ENCODE measurements at places on chromosomes 16 and 17. TPM values are rescaled to one million over a fixed set of nuclear protein-coding genes. Genes with fewer than 3 reads are reported as not detected.
A peak's percentile ranks its signal among the peaks of the same experiment; 100 is the strongest.

DNA sequence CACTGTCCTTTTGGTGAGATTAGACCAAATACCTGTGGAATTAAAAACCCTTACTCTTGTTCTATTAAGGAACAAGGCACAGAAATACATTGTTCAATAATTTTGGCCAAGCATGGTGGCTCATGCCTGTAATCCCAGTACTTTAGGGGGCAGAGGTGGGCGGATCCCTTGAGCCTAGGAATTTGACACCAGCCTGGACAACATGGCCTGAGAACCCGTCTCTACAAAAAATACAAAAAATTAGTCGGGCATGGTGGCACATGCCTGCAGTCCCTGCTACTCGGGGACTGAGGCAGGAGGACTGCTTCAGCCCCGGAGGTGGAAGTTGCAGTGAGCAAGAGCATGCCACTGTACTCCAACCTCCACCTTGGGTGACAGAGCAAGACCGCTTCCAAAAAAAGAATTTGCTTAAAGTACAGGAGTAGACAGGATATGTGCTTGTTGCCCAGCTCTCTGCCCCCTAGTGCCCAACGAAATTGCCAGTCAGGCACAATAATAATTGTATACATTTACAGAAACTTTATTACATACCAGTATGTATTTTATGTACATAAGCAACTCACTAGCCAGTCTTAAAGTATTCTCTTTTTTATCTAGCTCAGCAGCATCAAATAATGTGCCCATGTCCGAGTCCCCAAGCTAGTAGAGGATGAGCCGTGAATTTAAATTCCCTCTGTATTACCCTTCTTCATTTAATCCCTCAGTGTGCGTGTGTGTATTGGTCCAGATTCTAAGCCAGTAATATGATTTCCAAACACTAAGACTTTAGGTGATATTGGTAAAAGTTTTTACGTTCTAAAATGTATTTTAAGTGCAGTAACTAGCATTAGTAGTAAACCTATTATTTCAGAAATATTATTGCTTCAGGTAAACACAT is 1.4 kb downstream of the THUMPD1 start:
- peak overlapping the region; percentile 98 for H3K27ac ChIP-seq
- H3K36me3 ChIP-seq, result no peaks in the 10 kb centered on the region
- peaks cover 37% of the 10 kb centered on the region for H3K4me1 ChIP-seq
- DNase-seq, result no peak
- no peaks in the 10 kb centered on the region for H3K27me3 ChIP-seq
- peak overlapping the region; percentile 98 for H3K4me3 ChIP-seq

DNA sequence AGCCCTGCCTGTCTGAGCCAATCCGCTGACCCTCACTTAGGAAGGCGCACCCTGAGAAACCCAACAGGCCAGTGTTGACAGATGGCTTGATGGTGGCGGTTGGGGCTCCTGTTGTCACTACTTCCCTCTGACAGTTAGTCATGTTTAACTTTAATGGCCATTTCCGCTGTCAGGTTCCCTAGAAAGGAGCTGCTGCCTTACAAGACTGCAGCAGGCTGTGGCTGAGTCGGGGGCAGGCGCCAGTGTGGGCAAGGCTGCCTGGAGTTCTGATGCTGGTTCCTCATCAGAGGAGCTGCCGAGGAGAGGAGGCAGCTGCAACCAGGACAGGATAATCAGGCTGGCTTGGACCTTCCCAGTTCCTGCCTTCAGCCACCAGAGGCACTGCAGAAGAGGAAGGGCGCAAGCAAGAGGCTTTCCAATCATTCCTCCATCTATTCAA is 223.2 kb upstream of the DYNLRB2 start:
- H3K36me3 ChIP-seq, result no peaks in the 10 kb centered on the region
- H3K27ac ChIP-seq, result no peak overlapping the region
- no peak overlapping the region for H3K4me3 ChIP-seq
- peaks cover 10% of the 10 kb centered on the region for H3K27me3 ChIP-seq
- DNase-seq, result no peak

GRCh38 chr17:19708431-19709175 is 7.8 kb downstream of the SLC47A2 start:
- no peak for DNase-seq
- no peak overlapping the region for H3K4me3 ChIP-seq
- H3K27ac ChIP-seq, result no peak overlapping the region

The RFFL gene
- 39.7 TPM for polyA plus RNA-seq

The ABCA6 gene
- 0.15 TPM for polyA plus RNA-seq

The KRTAP4-1 gene
- not detected for polyA plus RNA-seq

DNA sequence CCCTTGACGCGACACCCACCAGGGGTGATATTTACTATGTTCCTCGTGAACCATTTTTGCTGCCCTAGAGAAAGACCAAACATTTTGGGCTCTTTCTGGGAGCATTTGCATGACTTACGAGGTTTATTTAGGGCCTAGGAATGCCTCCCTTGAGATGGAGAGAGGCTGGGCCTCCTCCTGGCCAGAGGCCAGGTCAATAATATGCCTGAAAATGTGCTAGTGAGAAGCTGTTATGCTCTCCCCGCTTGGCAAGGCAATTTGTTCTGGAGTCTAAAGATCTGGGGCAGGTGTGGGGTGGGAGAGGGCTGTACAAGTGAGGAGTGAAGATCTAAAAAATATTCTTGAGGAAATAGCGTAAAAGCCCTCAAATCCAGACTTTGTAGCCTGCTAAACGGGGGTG is 587.3 kb upstream of the CDH5 start:
- H3K27me3 ChIP-seq, result peaks cover 11% of the 10 kb centered on the region
- no peak overlapping the region for H3K4me3 ChIP-seq
- no peak overlapping the region for H3K27ac ChIP-seq
- no peaks in the 10 kb centered on the region for H3K36me3 ChIP-seq

GRCh38 chr16:88533381-88533917 is 36.8 kb upstream of the ZC3H18 start:
- H3K36me3 ChIP-seq, result no peaks in the 10 kb centered on the region
- no peaks in the 10 kb centered on the region for H3K27me3 ChIP-seq
- no peak overlapping the region for H3K27ac ChIP-seq
- H3K4me1 ChIP-seq, result peaks cover 3% of the 10 kb centered on the region

The CACNA1H gene
- 0.95 TPM for polyA plus RNA-seq

DNA sequence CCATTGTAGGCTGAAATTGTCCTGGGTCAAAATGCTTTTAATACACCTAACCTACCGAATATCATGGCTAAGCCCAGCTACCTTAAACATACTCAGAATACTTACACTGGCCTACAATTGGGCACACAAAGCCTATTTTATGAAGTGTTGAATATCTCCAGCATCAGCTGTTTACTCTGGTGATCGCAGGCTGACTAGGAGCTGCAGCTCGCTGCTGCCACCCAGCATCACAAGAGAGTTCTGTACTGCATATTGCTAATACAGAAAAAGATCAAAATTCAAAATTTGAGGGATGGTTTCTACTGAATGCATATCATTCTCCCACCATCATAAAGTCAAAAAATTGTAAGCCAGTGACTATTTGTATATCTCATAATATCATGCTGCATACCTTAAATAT is 55.3 kb downstream of the ULK2 start:
- H3K4me1 ChIP-seq, result no peaks in the 10 kb centered on the region
- peaks cover 76% of the 10 kb centered on the region for H3K36me3 ChIP-seq
- no peak overlapping the region for H3K27ac ChIP-seq
- H3K27me3 ChIP-seq, result no peaks in the 10 kb centered on the region
- no peak for DNase-seq

DNA sequence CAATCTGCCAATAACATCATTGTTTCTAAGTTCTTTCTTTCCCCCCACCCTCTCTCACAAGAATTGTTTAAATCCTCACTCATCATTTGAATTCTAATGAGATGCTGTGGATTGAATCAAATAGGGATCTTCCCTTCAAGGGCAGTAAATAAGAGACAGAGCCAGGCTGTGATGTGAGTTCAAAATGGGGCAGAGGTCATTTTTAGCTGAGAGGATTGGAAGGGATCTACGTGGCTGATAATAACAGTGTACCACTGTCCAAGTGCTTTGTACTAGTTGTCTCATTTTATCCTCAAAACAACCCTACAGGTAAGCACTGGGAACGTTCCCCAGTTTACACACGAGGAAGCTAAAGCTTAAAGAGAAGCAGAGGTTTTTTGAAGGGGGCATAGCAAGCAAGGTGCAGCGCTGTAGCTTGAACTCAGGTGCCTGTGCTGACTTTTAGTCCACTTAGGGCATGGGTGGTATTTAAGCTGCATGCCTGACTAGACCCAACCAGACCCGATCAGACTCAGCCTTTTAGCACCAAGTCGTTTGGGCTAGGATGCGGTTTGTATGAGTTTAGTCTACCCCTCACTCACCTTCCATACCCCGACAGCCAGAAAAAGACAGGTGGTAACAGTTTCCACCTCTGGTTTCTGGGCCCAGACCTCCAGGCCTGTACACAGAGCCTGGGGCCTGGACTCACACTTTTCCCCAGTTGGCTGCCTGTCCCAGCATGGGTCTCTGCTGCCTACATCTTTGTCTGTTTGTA is 39.2 kb upstream of the CCR7 start:
- no peak for DNase-seq
- H3K36me3 ChIP-seq, result no peaks in the 10 kb centered on the region
- H3K4me1 ChIP-seq, result peaks cover 93% of the 10 kb centered on the region
- no peaks in the 10 kb centered on the region for H3K27me3 ChIP-seq

- no peaks in the 10 kb centered on the region for H3K36me3 ChIP-seq
- no peak overlapping the region for H3K4me3 ChIP-seq
- no peaks in the 10 kb centered on the region for H3K27me3 ChIP-seq
Measured at GRCh38 chr16:23905027-23905426, 69.2 kb downstream of the PRKCB start.

GRCh38 chr17:1616101-1616500 is 12.5 kb downstream of the SLC43A2 start:
- no peak overlapping the region for H3K27ac ChIP-seq
- H3K4me1 ChIP-seq, result no peaks in the 10 kb centered on the region
- H3K36me3 ChIP-seq, result no peaks in the 10 kb centered on the region
- no peak overlapping the region for H3K4me3 ChIP-seq
- DNase-seq, result no peak

The CCL7 gene
- not detected for polyA plus RNA-seq

DNA sequence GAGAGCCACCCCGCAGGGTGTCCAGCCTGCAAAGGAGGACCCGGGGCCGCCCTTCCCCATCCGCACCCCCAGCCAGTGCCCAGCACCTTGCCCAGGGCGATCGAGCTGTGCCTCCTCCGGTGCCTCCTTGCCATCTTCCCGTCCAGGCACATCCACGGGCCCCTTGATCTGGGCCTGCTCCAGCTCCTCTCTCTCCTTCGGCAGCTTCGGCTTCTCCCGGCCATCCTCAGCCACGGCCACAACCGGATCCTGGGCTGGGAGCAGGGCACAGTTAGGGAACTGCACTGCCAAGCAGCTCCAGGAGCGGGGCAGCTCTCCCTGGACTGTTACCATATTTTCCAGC is 13.8 kb downstream of the NDUFAF8 start:
- H3K27me3 ChIP-seq, result no peaks in the 10 kb centered on the region
- peaks cover 14% of the 10 kb centered on the region for H3K4me1 ChIP-seq
- peaks cover 28% of the 10 kb centered on the region for H3K36me3 ChIP-seq
- DNase-seq, result no peak

GRCh38 chr17:67487506-67487905 is 110.4 kb downstream of the PITPNC1 start:
- H3K27ac ChIP-seq, result peak overlapping the region; percentile 67
- H3K4me3 ChIP-seq, result peak overlapping the region; percentile 46
- no peaks in the 10 kb centered on the region for H3K27me3 ChIP-seq
- no peak for DNase-seq
- peaks cover 95% of the 10 kb centered on the region for H3K4me1 ChIP-seq
- H3K36me3 ChIP-seq, result peaks cover 28% of the 10 kb centered on the region

DNA sequence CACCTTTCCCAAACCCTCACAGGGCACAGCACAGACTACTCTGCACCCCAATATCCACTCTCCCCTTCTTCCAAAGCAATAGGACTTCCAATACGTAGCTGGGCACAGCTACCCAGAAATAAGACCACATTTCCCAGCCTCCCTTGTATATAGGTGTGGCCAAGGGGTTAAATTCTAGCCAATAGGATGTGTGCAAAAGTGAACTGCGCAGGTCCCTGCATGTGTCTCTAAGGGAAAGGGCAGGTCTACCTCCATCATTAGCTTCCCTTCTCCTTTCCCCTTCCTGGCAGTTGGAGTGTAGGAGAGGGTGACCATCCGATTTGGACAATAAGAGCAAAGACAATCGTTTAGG is 25.5 kb upstream of the SNN start:
- H3K27me3 ChIP-seq, result no peaks in the 10 kb centered on the region
- H3K36me3 ChIP-seq, result no peaks in the 10 kb centered on the region
- H3K27ac ChIP-seq, result peak overlapping the region; percentile 48
- no peak for DNase-seq

DNA sequence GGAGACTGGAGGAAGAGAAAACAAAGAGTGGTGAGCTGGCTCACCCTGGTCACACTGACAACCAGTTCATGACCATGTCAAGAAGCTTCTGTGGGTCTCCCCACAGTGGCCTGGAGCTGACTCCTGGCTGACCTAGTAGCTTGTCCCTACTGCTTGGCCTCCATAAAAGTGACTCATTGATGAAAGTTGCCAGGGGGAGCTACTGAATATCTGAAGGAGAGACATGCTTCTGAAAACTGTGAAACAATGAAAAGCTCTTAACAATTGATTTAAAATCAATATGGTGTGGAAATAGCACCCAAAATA is 22.0 kb downstream of the SMPD3 start:
- H3K4me1 ChIP-seq, result peaks cover 20% of the 10 kb centered on the region
- no peaks in the 10 kb centered on the region for H3K27me3 ChIP-seq
- DNase-seq, result no peak
- no peaks in the 10 kb centered on the region for H3K36me3 ChIP-seq

The CCDC92B gene
- polyA plus RNA-seq, result not detected

- no peak for DNase-seq
- no peaks in the 10 kb centered on the region for H3K4me1 ChIP-seq
- H3K4me3 ChIP-seq, result no peak overlapping the region
- no peak overlapping the region for H3K27ac ChIP-seq
- peaks cover 7% of the 10 kb centered on the region for H3K27me3 ChIP-seq
Measured at GRCh38 chr16:26005336-26005735, 313.6 kb downstream of the HS3ST4 start.

DNA sequence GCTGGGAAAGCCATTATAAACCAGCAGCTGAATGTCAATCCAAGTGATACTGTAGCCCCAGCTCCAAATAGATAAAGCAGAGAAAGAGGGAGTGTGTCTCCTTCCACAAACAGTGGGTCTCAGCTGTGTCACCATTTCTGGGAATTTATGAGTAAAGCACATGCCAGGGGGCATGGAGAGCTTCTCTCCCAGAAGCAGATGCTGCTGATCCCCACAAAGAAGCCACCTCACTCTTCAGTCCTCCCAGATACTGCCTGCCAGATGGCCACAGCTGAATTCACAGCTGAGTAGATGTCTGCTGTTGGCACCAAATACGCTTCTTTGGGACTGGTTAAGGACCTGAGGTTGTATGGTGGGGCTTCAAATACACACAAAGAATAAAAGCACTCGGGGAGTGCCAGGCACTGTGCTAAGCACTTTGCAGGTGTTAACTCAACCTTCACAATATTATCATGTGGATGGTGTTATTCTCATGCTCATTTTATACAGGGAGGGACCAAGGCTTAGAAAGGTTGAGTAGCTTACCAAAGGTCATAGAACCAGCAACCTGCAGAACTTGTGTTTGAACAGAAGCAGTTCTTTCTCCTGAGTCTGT is 298.3 kb downstream of the CDH11 start:
- peaks cover 7% of the 10 kb centered on the region for H3K36me3 ChIP-seq
- H3K27ac ChIP-seq, result no peak overlapping the region
- H3K27me3 ChIP-seq, result no peaks in the 10 kb centered on the region
- H3K4me3 ChIP-seq, result no peak overlapping the region
- DNase-seq, result no peak

Measured in naive thymus-derived CD8-positive, alpha-beta T cell (primary cell).